ENCODE measurements at places on chromosomes 7 and 10.

GRCh38 chr7:20193242-20193777, 23.9 kb downstream of the MACC1 start:
- no peak for DNase-seq

DNA sequence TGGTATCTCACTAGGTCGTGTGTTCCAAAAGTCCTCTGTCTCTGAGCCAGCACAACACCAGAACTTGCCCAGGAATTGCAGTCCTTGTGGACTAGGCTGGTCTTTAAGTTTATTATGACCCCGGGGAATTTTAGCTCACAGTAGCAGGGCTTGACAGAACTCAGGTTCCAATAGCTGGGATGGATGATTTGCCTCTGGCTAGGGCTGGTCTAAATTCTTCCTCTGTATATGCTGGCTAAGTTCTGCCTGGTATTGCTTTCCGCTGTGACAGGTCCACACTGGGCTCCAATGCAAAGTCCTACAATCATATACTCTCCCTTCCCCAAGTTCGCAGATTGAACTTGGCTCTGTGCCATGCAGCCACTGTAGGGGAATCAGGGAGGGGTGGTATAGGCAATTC, 52.5 kb downstream of the FAS start:
- no peak for DNase-seq

DNA sequence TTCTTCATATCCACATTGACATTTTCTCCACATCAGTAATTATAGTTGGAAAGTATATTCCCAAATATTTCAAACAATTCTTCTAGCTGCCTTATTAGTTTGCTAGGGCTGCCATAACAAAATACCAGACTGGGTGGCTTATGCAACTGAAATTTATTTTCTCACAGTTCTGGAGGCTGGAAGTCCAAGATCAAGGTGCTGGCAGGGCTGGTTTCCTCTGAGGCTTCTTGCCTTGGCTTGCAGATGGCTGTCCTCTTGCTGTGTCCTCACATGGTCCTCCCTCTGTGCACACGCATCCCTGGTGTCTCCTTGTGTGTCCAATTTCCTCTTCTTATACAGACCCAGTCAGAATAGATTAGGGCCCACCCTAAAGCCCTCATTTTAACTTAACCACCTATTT, 34.5 kb downstream of the DOCK4 start:
- DNase-seq = no peak

GRCh38 chr10:66828957-66829356, 96.9 kb upstream of the LRRTM3 start:
- no peak for DNase-seq

GRCh38 chr7:5053175-5053574, 7.5 kb downstream of the RBAK start:
- DNase-seq = no peak

DNA sequence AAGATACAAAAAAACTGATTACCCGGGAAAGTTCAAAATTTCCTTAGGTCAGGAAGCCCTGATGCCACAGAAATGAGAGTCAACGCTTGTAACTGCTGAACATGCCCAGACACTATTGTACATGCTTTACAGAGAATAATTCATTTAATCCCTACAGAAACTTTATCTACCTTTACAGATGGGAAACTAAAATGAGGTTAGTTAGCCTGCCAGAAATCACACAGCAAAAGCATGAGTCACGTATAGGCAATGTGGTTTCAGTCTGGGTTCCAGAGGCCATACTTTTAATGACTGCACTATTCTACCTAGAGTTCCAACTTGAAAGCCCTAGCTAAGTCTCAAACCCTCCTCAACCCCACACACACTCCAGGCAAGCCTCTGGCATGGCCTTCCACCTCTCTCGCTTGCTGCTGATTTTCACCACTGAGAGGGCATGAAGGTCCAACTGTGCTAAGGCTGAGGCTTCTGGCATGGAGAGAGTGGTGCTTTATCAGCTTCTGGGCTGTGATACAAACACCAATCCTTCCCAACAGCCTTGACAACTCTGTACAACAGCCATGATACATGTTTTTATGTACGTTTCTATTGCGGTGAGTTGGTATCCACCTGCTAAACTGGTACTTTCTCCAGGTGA, 1011.2 kb upstream of the GHITM start:
- DNase-seq = no peak

- DNase-seq = no peak
Measured at GRCh38 chr7:97680622-97681021, 51.3 kb upstream of the TAC1 start.

GRCh38 chr7:856444-857095, 19.8 kb upstream of the GET4 start:
- DNase-seq = no peak

GRCh38 chr7:134126596-134126965, 559 bp upstream of the LRGUK start:
- DNase-seq = no peak

DNA sequence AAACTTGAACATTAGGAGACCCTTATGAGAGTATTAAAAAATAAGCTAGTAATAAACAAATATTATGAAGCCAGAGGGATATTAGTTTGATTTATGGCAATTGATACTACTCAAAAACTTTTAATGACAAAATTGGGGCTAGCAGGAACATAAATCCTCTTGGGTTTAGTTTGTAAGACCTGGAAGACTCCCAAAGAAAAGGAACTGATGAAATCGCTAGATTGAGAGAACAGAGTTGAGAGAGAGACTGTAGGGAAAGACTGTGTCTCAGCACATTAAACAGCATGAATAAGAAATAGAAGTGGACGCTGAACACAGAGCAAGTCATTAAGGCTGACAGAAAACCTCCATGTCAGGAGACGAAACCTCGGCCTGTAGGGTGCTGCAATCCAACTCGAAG, 56.4 kb downstream of the ICA1 start:
- DNase-seq = no peak

GRCh38 chr7:132618271-132618955, 42.1 kb upstream of the PLXNA4 start:
- no peak for DNase-seq

- DNase-seq = no peak
Measured at GRCh38 chr10:89308736-89309135, 6.9 kb downstream of the IFIT2 start.

- peak; percentile 35 for DNase-seq
Measured at GRCh38 chr10:79948976-79949722, at the start of gene SFTPD. Gene SFTPD (minus strand): TSS chr10:79949105. CDS start chr10:79946659, 2,446 bp downstream.

GRCh38 chr7:136664537-136664936, 203.9 kb upstream of the CHRM2 start:
- no peak for DNase-seq

GRCh38 chr7:151018421-151019129, 5.7 kb downstream of the ATG9B start:
- peak; percentile 60 for DNase-seq

DNA sequence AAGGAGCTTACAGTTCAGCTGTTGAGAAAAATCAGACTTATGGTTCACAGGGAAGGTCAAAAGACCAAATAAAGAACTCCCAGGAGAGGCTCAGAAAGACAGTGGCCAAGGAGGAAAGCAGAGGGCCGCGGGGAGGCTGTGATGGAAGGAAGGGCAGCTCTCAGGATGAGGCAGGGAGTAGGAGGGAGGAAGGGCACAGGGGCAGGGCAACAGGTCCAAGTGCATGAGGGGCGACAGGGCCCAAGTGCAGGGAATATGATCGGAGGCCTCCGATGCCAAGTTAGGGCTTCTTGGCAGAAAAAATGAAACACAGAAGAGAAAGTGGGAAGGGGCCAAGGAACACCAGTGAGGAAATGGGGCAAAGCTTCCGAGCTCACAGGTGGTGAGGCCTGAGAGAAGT, 13.4 kb upstream of the PNLIPRP2 start:
- DNase-seq = no peak

DNA sequence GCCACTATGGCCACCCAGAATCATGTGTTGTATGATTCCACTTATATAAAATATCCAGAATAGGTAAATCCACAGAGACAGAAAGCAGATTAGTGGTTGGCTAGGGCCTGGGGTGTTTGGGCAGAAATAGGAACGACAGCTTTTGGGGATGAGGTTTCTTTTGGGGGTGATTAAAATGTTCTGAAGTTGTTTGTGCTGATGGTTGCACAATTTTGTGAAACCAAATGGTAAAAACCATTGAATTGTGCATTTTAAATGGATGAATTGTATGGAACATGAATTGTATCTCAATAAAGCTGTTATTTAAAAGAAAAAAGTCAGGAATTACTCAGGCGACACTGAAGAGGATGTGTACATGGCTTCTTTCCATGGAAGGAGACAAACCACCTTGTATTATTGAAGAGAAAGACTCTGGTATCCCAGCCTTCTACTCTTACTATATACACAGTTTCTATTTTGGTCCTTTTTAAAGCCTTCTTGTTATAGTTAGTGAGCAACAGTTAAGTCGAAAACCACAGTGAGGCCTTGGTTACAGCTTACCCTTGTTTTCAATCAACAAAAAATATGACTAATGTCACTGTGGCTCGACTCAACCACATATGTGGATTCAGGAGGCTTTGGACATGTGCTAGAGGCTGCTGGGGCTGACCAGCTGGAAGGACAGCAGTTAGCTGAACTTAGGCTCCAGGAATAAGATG, 57.1 kb upstream of the KMT2E start:
- DNase-seq = no peak

- no peak for DNase-seq
Measured at GRCh38 chr7:83821866-83822265, 172.9 kb upstream of the SEMA3E start.

GRCh38 chr7:135917721-135918120, 59.4 kb downstream of the MTPN start:
- no peak for DNase-seq

GRCh38 chr7:32673275-32673983, 178.1 kb downstream of the AVL9 start:
- DNase-seq = no peak

- DNase-seq = no peak
Measured at GRCh38 chr10:60185421-60185820, 204.3 kb downstream of the ANK3 start.

GRCh38 chr7:7792056-7792455, 73.6 kb upstream of the RPA3 start:
- DNase-seq = no peak

GRCh38 chr7:2092279-2092678, 140.5 kb downstream of the MAD1L1 start:
- no peak for DNase-seq

GRCh38 chr7:15471669-15471950, 90.2 kb downstream of the AGMO start:
- DNase-seq = no peak

DNA sequence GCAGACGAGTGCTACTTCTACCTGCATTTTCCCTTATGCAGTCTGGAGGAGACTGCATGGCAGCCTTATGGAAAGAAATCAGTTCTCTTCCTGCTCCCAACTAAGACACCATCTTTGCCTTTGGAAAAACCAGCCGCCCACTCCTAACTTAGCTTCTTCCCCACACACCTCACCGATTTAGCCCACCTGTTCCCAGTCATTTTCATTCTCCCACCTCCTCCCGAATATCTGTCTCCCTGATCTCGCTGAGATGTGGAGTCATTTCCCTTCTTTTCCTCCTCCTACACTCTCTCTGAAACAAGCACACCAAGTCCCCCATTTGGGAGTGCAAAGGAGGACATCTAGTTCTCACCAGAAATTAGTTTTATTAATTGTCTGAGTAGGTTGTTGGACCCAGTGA, 35.2 kb upstream of the JCAD start:
- DNase-seq = no peak

- no peak for DNase-seq
Measured at GRCh38 chr7:45088821-45089340, at the start of gene NACAD. Gene NACAD (minus strand): TSS chr7:45088969. CDS start chr7:45088894, 75 bp downstream.

DNA sequence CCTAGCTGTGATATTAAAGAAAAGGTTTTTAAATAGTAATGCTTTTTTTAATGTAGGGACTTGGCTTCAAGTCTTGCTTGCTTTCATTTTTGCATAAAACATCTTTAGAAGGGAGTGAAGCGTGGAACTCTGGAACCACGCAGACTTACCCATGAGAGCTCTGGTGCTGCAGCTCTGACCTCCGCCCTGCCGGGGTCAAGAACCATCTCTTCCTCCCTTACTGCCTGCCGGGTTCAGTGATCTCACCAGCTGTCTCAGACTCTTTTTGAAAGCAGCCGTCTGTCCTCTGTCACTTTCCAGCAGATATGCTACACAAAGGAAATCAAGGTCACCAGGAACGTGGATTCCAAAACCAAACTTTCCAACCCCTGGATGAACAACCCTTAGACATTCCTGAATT, 353.8 kb downstream of the GPR37 start:
- DNase-seq = no peak

DNA sequence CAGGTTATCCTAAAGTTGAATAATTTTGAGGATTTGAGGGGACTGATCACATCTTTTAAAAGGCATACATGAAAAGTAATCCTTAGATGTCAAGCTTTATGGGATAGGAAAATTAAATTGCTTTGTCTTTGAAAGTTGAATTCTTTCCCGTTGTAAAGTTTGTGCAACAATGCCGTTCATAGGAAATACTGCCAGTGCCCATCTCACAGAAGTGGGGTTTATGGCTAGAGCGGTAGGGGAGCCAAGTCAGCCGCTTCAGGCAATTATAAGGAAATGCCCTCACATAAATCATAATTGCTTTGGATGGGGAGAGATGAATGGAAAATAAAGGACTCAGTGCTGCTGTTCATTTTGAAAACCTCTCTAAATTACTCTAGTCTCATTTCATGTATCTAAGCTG, 18.1 kb downstream of the CDC123 start:
- no peak for DNase-seq

Data from ecto neural progenitor cell (in vitro differentiated cells).